ENCODE measurements at places on chromosomes 13 and 19.

- peaks cover 9% of the 10 kb centered on the region for H3K27me3 ChIP-seq
- H3K27ac ChIP-seq = no peak overlapping the region
- no peak for DNase-seq
- peaks cover 2% of the 10 kb centered on the region for H3K4me1 ChIP-seq
These were observed 197.4 kb downstream of the DLEU7 start for GRCh38 chr13:50646070-50646469.

- H3K27me3 ChIP-seq = no peaks in the 10 kb centered on the region
- H3K4me3 ChIP-seq = no peak overlapping the region
- no peaks in the 10 kb centered on the region for H3K36me3 ChIP-seq
- DNase-seq = no peak
- no peaks in the 10 kb centered on the region for H3K4me1 ChIP-seq
These were observed 691.2 kb upstream of the GPC6 start for GRCh38 chr13:92535222-92536006.

DNA sequence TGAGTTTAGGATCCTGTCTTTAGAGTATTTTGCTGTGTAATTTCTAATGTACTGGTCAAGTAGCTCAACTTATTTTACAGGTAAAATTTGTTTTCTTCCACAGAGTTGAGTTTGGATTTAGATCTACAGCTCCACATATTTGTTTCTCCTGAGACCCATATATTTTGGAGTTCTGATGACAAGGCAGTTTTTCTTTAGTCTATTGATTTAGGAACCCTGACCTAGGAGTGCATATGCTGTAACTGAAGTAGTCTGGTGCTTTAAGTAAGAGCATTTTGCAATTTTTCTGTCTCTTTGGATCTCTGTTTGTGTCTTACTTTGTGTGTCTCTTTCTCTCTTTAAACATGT is 19.5 kb upstream of the SPRY2 start:
- no peaks in the 10 kb centered on the region for H3K36me3 ChIP-seq
- no peaks in the 10 kb centered on the region for H3K27me3 ChIP-seq
- DNase-seq = no peak
- H3K4me1 ChIP-seq = no peaks in the 10 kb centered on the region

GRCh38 chr13:31957772-31958171 is 73.8 kb upstream of the FRY start:
- no peaks in the 10 kb centered on the region for H3K4me1 ChIP-seq
- no peak for DNase-seq
- H3K36me3 ChIP-seq = no peaks in the 10 kb centered on the region
- H3K27me3 ChIP-seq = peaks cover 4% of the 10 kb centered on the region
- H3K27ac ChIP-seq = no peak overlapping the region
- H3K4me3 ChIP-seq = no peak overlapping the region

DNA sequence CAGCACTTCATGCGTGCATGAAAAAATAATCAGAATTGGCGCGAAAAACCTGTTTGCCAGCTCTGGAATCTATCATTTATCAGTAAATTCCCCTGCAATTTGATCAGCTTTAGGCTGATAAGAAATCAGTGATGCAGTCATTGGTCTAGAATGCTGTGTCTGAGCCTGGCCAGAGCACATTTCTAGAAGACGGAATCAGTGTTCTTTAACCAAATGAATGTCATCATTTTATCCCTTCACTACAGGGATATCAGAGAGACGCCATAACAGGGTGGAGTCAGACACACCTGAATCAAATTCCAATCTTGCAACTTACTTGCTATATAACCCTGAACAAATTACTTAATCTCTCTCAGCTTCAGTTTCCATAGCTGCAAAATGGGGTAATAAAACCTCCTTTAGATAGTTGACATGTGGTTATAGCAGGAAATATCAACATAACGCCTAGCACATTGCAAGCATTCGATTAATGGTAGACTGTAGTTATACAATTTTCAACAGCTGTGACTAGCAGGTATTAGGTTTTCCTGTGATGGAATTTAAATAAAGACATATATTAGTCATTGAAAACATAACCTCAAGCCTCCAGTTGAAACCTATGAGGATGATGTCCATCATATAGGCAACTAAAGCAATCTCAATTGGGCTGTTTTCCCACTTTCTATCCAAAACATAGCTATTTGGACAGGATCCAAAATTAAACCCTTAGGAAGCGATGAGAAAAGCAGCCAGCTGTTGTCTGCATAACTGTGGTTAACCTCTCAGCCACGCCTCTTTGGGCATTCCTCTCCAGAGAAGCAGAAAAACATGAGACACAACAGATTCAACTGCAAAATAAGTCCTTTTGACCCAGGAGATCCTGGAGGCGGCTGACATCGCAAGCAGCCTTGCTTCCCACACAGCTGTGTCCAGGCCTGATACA is 51.6 kb upstream of the UBL3 start:
- H3K27me3 ChIP-seq = no peaks in the 10 kb centered on the region
- peaks cover 21% of the 10 kb centered on the region for H3K4me1 ChIP-seq

DNA sequence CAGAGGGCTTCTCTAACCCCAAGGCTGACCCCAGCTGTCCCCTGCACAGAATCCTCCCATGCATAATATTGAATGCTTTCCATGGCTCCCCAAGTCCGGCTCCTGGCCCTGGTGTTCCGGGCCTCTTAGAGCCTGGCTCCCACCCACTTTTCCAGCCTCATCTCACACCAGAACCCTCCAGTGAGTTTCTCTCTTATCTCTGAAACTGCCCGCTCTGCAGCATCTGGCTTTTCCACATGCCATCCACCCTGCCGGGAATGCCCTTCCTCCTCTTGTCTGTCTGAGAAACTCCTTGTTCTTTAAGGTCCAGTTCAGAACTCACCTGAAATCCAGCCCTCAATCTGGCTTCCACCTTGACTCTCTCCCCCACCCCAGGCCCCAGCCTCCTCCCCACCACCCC is 6.8 kb downstream of the SYNGR4 start:
- H3K27ac ChIP-seq = no peak overlapping the region
- H3K4me3 ChIP-seq = no peak overlapping the region
- no peaks in the 10 kb centered on the region for H3K4me1 ChIP-seq
- no peaks in the 10 kb centered on the region for H3K36me3 ChIP-seq

DNA sequence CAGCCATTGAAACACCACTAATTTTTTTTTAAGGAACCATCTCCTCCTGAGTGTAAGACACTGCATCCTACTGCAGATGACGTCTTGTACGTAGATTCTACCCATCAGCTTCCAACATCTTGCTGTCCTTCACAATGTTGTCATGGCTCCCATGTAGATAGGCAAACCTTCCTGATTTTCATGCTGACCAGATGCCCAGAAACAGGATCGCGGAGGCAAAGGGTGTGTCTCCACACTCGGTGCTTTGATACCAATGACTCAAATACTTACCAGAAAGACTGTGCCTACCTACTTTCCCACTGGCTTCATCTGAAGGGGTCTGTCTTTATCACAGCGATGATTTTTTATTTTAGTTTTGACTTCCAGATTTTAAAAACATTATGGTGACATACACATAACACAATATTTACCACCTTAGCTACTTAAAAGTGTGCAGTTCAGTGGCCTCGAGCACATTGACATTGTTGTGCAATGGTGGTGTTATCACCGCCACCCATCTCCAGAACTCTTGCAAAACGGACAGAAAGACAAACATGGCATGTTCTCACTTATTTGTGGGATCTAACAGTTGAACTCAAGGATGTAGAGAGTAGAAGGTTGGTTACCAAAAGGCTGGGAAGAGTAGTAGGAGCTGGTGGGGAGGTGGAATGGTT is 94.0 kb upstream of the PEG3 start:
- no peak overlapping the region for H3K4me3 ChIP-seq
- no peak overlapping the region for H3K27ac ChIP-seq
- peaks cover 13% of the 10 kb centered on the region for H3K36me3 ChIP-seq
- no peaks in the 10 kb centered on the region for H3K27me3 ChIP-seq
- DNase-seq = no peak
